ENCODE measurements at places on chromosomes 12 and 14.

GRCh38 chr12:100668945-100669536, 95.6 kb downstream of the GAS2L3 start:
- peak; percentile 77 for DNase-seq

DNA sequence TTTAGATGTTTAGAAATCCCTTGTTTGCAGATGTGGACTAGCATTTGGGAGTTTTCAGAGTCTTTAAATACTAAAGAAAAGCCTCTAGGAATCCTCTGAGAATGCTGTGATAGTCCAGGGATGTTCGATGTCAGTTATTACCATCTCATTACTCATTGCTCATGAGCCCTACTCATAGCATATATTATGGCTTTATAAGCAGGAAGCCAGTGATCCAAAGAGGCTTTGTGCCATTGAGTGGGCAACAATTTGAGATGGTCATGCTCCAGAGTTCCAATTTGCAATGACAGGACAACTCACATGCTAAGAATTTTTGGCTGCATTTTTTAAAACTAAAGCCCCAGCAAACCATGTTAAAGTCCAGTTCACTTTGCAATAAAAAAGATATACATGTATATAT, 163.0 kb downstream of the OTOGL start:
- no peak for DNase-seq

- no peak for DNase-seq
These were observed 165.6 kb downstream of the ZFP36L1 start for GRCh38 chr14:68627050-68627867.

GRCh38 chr14:38038986-38039385, 168.7 kb upstream of the SSTR1 start:
- DNase-seq, result no peak

- DNase-seq, result no peak
These were observed 39.9 kb downstream of the PPP4R3A start for GRCh38 chr14:91470216-91470615.

- no peak for DNase-seq
These were observed 155.7 kb upstream of the PDZRN4 start for GRCh38 chr12:41032386-41032785.

DNA sequence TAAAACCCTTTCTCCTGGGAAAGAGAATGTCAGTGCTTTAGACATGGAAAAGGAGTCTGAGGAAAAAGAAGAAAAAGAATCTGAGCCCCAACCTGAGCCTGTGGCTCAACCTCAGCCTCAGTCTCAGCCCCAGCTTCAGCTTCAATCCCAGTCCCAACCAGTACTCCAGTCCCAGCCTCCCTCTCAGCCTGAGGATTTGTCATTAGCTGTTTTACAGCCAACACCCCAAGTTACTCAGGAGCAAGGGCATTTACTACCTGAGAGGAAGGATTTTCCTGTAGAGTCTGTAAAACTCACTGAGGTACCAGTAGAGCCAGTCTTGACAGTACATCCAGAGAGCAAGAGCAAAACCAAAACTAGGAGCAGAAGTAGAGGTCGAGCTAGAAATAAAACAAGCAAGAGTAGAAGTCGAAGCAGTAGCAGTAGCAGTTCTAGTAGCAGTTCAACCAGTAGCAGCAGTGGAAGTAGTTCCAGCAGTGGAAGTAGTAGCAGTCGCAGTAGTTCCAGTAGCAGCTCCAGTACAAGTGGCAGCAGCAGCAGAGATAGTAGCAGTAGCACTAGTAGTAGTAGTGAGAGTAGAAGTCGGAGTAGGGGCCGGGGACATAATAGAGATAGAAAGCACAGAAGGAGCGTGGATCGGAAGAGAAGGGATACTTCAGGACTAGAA, 6.1 kb downstream of the PNN start:
- no peak for DNase-seq

DNA sequence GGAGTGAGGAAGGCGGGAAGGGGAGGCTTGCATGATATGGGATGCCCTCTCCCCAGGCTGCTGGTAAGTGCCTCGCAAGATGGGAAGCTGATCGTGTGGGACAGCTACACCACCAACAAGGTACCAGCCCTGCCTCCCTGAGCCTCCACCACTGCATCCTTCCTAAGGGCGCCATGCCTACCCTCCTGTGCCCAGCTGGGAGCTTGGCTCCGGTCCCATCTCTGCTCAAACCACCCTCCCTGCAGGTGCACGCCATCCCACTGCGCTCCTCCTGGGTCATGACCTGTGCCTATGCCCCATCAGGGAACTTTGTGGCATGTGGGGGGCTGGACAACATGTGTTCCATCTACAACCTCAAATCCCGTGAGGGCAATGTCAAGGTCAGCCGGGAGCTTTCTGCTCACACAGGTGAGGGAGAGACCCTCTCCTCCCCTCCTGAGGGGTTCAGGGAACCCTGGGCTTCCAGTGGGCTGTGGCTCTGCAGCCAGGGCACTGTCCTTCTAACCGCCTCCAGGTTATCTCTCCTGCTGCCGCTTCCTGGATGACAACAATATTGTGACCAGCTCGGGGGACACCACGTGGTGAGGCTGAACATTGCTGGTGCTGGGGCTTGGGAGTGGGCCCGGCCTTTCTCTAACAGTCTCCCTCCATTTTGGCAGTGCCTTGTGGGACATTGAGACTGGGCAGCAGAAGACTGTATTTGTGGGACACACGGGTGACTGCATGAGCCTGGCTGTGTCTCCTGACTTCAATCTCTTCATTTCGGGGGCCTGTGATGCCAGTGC, 2.6 kb downstream of the GNB3 start:
- DNase-seq, result peak; percentile 62

DNA sequence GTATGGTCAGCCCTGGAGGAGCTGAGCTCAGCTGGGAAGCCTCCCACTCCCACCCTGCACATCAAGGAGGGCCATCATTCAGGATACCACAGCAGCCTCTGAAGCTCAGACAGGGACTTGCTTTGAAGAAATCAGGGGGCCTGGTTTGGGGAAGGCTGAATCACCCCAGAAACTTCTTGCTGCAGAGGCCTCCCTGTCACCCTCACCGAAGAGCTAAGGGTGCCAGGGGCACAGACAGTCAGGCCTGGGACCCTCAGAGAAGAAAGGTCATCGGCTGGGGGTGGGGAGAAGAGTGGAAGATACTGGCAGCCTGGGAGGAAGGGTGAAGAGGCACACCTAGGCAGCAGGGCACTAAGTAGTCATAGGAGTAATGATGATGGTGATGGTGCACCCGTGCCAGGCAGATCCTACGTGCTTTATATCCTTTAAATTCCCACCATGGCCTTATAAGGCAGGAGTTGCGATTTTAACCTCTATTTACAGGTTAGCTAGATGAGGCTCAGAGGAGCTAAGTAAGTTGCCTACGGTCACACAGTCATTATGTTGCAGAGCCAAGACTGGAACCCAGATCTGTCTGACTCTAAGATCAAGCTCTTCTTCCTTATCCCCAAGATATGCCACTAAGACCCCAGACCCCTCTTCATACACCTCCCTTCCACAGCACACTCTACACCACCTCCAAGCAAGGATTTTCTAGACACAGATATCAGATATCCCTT, 28.5 kb upstream of the PNMA1 start:
- DNase-seq, result peak; percentile 32

- DNase-seq, result peak; percentile 58
These were observed at the start of gene LRIG3 for GRCh38 chr12:58920102-58920960. LRIG3 (minus strand) TSS chr12:58920504; CDS start chr12:58920235, 269 bp downstream.

GRCh38 chr12:91316907-91317269, 134.3 kb upstream of the DCN start:
- DNase-seq, result no peak

DNA sequence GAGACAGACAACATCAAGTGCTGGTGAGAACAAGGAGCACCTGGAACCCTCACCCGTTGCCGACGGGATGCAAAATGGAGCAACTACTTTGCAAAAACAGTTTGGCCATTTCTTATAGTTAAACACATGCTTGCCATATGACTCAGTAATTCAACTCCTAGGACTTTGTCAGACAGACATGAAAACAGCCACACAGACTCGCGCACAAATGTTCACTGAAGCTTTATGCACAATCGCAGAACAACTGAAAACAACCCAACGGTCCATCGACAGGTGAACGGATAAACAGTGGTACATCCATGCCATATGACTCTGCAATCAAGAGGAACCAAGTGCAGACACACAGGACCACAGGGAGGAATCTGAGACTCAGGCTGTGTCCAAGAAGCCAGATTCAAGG, 30.8 kb downstream of the NCOR2 start:
- no peak for DNase-seq

- no peak for DNase-seq
These were observed 38.7 kb downstream of the STX2 start for GRCh38 chr12:130800312-130800711.

DNA sequence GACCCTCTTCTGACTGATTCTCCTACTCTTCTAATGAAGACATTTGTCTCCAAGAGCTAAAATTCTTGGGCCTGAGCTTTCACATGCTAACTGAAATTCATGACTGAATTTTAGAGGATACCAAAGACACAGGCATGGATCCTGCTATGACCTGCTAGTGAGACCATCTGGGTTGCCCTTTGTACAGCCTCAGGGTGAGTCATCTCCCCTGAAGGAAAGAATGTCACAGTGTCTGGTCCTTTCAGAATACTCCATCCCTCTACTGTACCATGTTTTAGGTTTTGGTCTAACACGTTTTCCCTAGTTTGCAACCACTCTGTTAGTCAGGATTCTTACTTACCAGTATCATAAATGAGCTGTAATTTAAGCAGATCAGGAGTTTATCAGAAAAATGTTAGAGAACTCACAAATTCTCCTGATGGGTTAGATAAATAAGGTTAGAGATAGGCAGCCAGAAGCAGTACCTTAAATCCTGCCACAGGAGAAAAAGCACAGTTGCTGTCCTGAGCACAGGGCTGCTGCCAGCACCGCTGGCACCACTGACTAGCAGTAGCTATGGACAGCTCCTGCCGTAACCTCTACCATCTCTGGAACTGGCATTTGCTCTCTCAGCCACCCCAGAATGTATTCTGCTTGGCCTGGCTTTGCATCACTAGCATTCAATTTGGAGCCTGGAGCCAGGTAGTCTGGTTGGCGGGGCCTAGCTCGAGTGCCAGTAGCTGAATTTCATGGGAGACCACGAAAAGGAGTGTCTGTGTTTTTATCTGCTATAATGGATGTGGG, 127.6 kb downstream of the ANO6 start:
- DNase-seq, result no peak

DNA sequence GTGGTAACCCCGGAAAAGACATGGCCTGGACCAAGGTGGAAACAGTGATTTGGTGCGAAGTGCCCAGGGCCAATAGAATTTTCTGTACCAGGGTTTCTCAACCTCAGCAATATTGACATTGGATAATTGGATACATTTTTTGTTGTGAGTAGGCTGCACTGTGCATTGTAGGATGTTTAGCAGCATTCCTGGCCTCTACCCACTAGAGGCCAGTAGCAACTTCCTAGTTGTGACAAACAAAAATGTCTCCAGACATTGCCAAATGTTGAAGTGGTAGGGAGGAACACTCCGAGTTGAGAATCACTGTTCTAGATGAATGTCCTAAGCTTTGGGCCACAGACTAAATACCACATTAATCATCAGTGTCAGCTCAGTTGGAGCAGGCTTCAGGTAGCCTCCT, 6.2 kb upstream of the CGRRF1 start:
- DNase-seq, result peak; percentile 49

GRCh38 chr12:33945438-33945784, 76.9 kb upstream of the ALG10 start:
- no peak for DNase-seq

DNA sequence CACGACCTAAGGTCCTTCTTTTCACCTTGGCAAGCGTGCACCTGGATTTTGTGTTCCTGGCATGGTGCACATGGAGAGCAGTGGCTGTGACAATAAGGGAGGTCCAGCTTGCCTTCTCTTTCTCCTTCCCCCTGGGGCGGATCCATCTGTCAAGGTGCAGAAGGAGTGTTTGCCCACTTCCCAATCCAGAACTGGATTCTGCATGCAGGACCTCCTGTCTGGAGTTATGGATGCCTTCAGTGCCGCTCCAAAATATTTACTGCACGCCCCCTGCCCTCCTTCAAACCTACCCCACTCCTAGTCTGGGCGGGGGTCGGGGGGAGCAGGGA, 192.7 kb downstream of the DPF3 start:
- DNase-seq, result no peak

GRCh38 chr12:20187456-20187855, 180.9 kb upstream of the PDE3A start:
- DNase-seq, result no peak

DNA sequence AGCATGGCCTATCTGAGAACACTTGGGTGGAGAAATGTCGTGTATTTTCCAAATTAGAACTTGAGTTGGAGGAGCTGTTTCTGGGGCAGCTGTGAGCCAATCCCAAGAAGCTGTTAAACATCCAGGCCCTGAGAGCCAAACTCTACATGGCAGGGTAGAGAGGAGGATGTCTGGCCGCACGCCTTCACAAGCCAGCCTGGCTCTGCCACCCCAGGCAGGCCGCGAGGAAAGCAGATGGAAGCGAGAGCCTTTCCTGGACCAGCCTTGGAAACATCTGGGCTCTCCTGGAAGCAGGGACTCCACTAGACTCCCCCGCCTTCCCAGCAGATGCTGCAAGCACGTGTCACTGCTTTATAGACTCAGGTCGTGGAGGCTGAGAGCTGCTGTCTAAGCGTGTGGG, 312.8 kb upstream of the FKBP4 start:
- DNase-seq, result no peak

- no peak for DNase-seq
These were observed 439 bp upstream of the ANAPC5 start for GRCh38 chr12:121352682-121353018.

DNA sequence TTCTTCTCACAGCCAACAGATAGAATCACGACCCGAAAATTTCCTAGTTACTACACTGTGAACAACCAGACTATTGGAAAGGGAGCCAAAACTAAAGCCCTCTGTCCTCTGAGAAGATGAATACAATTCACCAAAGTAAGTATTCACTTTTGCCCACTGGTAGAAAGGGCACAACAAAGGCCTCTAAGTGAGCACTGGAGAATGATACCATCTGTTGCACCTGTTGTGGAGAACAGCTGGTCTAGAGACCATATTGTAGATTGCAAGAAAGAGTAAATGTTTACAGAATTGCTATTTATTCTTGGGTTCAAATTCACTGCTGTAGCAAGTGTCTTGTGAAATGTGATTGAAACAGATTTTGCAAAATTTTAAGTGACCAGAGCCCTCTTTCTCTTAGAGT, 46.9 kb upstream of the ANO6 start:
- DNase-seq, result no peak

GRCh38 chr14:44211718-44212117, 295.4 kb downstream of the FSCB start:
- no peak for DNase-seq

DNA sequence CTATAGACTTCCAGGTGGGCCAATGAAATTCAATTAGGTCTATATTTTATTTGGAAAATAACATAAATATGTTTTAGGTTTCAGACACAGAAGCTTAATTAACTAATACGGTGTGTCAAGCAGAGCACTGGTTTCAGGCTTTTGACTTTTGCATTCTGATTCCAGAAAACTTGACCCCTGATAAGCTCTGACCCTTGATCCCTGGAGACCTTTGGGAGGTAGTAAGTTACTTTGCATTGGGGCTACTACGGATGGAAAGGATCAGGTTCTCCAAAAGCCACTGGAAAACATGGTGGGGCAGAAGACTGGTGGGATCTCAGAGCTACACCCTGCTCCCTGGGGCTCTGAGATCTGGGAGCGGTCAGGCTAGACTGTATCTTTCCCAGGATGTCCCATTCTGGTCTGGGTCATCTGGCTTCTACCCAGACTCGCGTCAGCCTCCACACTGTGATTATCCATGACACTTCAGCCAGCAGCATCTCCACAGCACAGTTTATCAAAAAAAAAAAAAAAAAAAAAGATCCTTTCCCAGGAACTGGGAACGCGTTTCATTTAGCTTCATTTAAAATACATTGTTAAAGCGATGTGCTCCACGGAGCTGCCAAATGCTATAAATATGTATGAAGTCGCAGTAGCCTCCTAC, 17.8 kb upstream of the EMP1 start:
- DNase-seq, result no peak

Data from hematopoietic multipotent progenitor cell treated with erythropoietin and hydrocortisone succinate and interleukin-3 and kit ligand, for 8 days (in vitro differentiated cells).